Body of pancreas (tissue), 4 donors: ENCODE measurements at places on chromosomes 3 and 15.
A peak's percentile ranks its signal among the peaks of the same experiment; 100 is the strongest.

DNA sequence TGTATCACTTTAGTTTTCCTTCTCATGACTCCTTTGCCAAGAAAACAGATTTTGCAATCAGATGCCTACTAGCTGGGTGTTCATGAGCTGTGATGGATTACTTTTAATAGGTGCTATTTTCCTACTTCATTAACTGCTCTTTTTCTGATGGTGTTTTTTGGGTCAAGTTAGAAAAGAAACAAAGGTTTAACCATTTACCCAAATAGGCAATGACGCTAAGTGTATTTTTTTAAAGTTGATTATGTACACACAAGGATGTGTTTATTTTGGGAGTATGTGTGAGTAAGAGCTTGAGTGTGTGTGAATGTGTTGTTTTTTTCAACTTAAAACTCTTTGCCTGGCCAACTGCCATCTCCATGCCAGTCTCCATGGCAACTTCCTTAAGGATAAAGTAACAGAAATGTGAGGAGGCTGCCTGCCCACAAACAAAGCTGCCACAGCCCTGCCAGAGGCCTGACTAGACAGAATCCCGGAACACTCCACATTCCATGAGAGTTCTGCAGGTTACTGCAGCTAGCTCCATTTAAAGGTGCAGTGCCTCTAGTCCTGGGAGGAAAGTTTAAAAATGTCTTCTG lies 215.6 kb upstream of the RBMS3 start:
- no peak overlapping the region for H3K4me3 ChIP-seq
- no peaks in the 10 kb centered on the region for H3K36me3 ChIP-seq
- no peaks in the 10 kb centered on the region for H3K27me3 ChIP-seq
- H3K4me1 ChIP-seq, result no peaks in the 10 kb centered on the region

DNA sequence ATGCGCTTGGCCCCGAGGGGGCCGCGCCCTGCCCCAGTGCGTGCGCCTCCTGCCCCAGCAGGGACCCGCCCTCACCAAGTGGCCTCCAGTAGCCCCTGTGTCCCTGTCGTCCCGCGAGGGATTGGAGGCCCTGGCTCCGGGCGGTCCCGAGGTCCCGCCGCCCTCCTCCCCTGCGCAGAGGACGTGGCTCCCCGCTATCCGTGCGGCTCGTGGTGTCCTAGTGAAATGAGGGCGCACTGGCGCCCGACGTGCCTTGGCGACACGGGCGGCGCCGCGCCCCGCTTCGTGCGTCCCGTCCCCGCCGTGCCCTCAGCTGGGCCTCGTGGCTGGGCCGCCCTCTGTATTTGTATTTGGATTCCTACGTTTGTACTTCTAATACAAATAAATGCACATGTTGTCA lies 557.5 kb downstream of the OCA2 start:
- H3K4me3 ChIP-seq, result no peak overlapping the region
- no peaks in the 10 kb centered on the region for H3K36me3 ChIP-seq
- H3K4me1 ChIP-seq, result no peaks in the 10 kb centered on the region
- H3K27me3 ChIP-seq, result no peaks in the 10 kb centered on the region

GRCh38 chr3:149463921-149464320 lies 10.6 kb upstream of the TM4SF4 start:
- H3K4me3 ChIP-seq, result no peak overlapping the region
- no peaks in the 10 kb centered on the region for H3K27me3 ChIP-seq
- peaks cover 35% of the 10 kb centered on the region for H3K4me1 ChIP-seq
- no peak overlapping the region for H3K27ac ChIP-seq
- no peaks in the 10 kb centered on the region for H3K36me3 ChIP-seq

GRCh38 chr15:65856821-65857455 lies 12.4 kb upstream of the RAB11A start:
- H3K4me1 ChIP-seq, result no peaks in the 10 kb centered on the region
- H3K4me3 ChIP-seq, result no peak overlapping the region
- no peaks in the 10 kb centered on the region for H3K36me3 ChIP-seq

- H3K36me3 ChIP-seq, result no peaks in the 10 kb centered on the region
- no peak overlapping the region for H3K27ac ChIP-seq
- no peaks in the 10 kb centered on the region for H3K4me1 ChIP-seq
- H3K4me3 ChIP-seq, result no peak overlapping the region
- DNase-seq, result no peak
Observed at GRCh38 chr3:180011927-180012326, 24.8 kb downstream of the PEX5L start.

DNA sequence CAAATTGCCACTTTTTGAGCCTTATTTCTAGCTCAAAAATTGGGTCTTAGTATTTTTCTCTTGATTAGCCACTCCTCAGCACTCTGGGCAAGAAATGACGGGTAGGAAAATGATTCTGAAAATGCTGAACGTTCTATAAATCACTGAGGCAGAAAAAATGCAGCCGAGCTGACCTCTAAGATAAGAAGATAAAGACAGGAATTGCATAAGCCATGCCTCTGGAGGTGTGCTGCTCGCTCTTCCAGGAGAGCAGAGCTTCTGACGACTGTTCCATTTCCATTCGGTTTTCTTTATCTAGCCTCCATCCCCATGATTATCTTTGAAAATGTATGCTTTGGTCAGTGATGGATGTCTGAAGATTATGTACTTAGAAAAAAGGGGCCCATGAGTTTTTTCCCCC lies 558.8 kb upstream of the ADAMTS9 start:
- H3K4me1 ChIP-seq, result no peaks in the 10 kb centered on the region
- H3K27ac ChIP-seq, result no peak overlapping the region
- H3K27me3 ChIP-seq, result no peaks in the 10 kb centered on the region
- no peaks in the 10 kb centered on the region for H3K36me3 ChIP-seq
- H3K4me3 ChIP-seq, result no peak overlapping the region

DNA sequence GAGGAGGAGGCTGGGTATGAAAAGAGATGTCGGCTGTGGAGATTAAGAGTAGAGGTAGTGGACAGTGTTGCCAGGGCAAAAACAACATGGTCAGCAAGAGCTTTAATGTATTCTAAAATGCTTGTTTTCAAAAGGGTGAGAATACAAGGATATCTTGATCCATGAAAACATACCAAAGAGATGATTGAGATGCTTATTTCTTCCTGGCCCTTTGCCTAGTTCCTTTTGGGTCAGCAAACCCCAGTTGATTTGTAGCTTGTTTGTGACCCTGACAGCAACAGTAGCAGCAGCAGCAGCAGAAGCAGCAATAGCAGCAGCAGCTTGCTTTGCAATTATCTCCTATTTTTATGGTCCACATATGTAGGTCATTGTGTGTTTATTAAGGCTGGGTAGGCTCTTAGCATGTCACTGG lies 337.3 kb downstream of the LPP start:
- H3K4me3 ChIP-seq, result no peak overlapping the region
- H3K27me3 ChIP-seq, result no peaks in the 10 kb centered on the region
- no peak for DNase-seq
- no peaks in the 10 kb centered on the region for H3K36me3 ChIP-seq
- H3K27ac ChIP-seq, result no peak overlapping the region
- H3K4me1 ChIP-seq, result no peaks in the 10 kb centered on the region

GRCh38 chr15:86203462-86203861 lies 123.8 kb downstream of the AGBL1 start:
- H3K27me3 ChIP-seq, result no peaks in the 10 kb centered on the region
- H3K27ac ChIP-seq, result no peak overlapping the region
- no peak overlapping the region for H3K4me3 ChIP-seq
- H3K36me3 ChIP-seq, result no peaks in the 10 kb centered on the region
- no peak for DNase-seq

GRCh38 chr15:76753771-76754170 lies 151.4 kb downstream of the SCAPER start:
- no peaks in the 10 kb centered on the region for H3K27me3 ChIP-seq
- no peaks in the 10 kb centered on the region for H3K4me1 ChIP-seq
- no peak overlapping the region for H3K4me3 ChIP-seq
- no peaks in the 10 kb centered on the region for H3K36me3 ChIP-seq
- DNase-seq, result no peak
- H3K27ac ChIP-seq, result no peak overlapping the region

DNA sequence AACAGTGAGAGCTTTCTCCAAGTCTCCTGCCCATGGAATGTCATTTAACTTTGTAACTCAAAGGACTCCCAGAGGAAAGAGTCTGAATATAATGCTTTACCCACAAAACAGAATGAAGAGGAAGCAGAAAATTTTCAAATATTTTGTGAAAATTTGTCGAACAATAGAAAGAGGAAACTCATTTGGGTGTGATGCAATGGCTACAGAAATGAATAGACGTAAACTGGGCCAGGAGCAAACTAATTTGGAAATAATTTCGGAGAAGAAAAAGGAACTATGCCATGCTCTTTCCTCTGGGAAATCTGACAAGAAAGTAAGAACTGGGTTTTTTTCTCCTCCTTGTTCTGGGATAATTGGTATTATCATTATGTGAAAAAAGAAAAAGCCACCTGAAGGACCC lies 11.2 kb upstream of the SUMF1 start:
- no peak overlapping the region for H3K27ac ChIP-seq
- H3K27me3 ChIP-seq, result no peaks in the 10 kb centered on the region
- DNase-seq, result no peak
- H3K4me1 ChIP-seq, result peaks cover 10% of the 10 kb centered on the region
- no peak overlapping the region for H3K4me3 ChIP-seq

- no peak for DNase-seq
- no peak overlapping the region for H3K4me3 ChIP-seq
- H3K27ac ChIP-seq, result no peak overlapping the region
- H3K27me3 ChIP-seq, result no peaks in the 10 kb centered on the region
- H3K36me3 ChIP-seq, result no peaks in the 10 kb centered on the region
Observed at GRCh38 chr3:114355653-114356052, 61.8 kb downstream of the TIGIT start.

- H3K27ac ChIP-seq, result no peak overlapping the region
- H3K4me3 ChIP-seq, result no peak overlapping the region
Observed at GRCh38 chr3:10157031-10157430, 7.7 kb upstream of the IRAK2 start.

DNA sequence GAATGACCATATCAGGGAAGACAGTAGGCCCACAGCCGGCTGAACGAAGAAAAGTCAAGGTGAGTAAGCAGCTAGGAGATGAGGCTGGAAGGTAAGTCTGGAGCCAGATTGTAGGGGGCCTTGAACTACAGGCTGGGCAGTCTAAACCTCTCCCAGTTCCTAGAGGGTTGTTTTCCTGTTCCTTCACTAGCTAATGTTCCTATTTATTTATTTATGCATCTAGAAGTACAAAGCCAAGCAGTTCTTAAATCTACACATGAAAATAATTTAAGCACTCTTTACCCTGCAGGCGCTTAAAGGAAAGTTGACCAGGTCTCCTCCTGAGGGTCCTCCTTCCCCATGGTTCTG lies 3.7 kb downstream of the ACAA1 start:
- no peaks in the 10 kb centered on the region for H3K27me3 ChIP-seq
- peaks cover 70% of the 10 kb centered on the region for H3K4me1 ChIP-seq
- H3K27ac ChIP-seq, result peak overlapping the region; percentile 92
- peaks cover 13% of the 10 kb centered on the region for H3K36me3 ChIP-seq
- H3K4me3 ChIP-seq, result no peak overlapping the region
- DNase-seq, result no peak

DNA sequence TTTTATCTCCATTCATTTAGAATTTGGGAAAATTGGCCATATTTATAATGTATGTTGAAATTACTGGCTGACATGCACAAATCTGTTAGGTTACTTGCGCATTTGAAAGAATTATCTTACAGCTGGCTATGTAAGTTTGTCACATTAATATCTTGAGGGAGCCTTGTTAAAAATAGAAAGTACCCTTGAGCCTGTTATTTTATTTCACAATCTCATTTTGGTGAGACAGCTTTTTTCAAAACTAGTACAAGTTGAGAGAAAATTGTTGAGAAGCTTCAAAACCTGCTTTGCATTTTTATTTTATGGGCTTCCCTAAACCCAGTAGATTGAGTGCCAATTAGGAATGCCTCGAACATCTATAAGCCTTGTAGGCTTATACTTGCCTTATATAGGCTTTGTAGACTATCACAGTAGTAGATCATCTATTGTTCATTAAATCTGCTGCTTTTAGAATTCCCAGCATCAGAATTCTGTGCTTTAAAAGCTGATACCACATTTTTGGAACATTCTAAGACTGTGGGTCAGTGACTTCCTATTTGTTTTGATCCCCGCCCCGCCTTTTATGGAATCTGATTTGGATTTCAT lies 6.3 kb downstream of the IDH3A start:
- H3K36me3 ChIP-seq, result peaks cover 5% of the 10 kb centered on the region
- no peak overlapping the region for H3K27ac ChIP-seq
- no peak overlapping the region for H3K4me3 ChIP-seq
- no peak for DNase-seq
- no peaks in the 10 kb centered on the region for H3K27me3 ChIP-seq
- peaks cover 4% of the 10 kb centered on the region for H3K4me1 ChIP-seq

- H3K4me3 ChIP-seq, result no peak overlapping the region
- H3K4me1 ChIP-seq, result peaks cover 8% of the 10 kb centered on the region
- DNase-seq, result peak; percentile 61
- peaks cover 2% of the 10 kb centered on the region for H3K36me3 ChIP-seq
Observed at GRCh38 chr15:75928680-75929608, 25.3 kb downstream of the FBXO22 start.

- no peaks in the 10 kb centered on the region for H3K4me1 ChIP-seq
- H3K27ac ChIP-seq, result no peak overlapping the region
- no peaks in the 10 kb centered on the region for H3K27me3 ChIP-seq
- H3K4me3 ChIP-seq, result no peak overlapping the region
Observed at GRCh38 chr3:154334973-154335420, 10.7 kb upstream of the DHX36 start.

GRCh38 chr3:9669720-9670432 lies 20.6 kb downstream of the MTMR14 start:
- H3K4me1 ChIP-seq, result peaks cover 26% of the 10 kb centered on the region
- H3K36me3 ChIP-seq, result peaks cover 6% of the 10 kb centered on the region
- no peak overlapping the region for H3K4me3 ChIP-seq

DNA sequence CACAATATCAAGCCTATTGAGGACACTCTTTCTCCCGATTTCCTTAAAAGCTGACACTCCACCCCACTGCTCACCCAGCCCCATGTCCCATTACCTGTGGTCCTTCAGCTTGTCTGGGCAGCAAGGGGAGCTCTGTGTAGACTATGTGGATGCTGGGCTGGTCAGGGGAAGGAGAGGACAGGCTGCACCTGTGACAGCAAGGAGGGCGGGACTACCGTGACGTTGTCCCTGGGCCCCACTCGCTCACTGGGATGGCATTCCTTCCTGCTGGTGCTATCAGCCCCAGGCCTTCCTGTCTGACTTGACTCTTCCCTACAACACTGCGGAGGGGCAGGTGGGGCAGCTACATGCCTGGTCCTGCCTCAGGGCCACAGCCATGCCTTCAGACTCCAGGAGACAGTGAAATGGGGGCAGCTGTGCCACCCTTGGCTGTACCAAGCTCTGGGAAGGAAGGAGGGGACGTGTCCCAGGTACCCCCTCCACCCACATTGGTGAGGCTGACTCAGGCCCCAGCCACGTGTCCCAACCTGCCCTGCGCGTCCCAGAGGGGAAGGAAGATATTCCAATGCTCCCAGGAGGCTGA lies at the start of gene TMEM40:
TMEM40 (minus strand) TSS at position 163 of the 583 bp plus-strand sequence. CDS start 9,427 bp downstream, outside the sequence.
- no peak within 1 kb of the TSS for H3K27ac ChIP-seq
- H3K36me3 ChIP-seq, result no peaks in the 10 kb centered on the region
- no peaks in the 10 kb centered on the region for H3K27me3 ChIP-seq
- H3K4me1 ChIP-seq, result no peaks in the 10 kb centered on the region

GRCh38 chr3:141368062-141368924 lies at the start of gene ZBTB38:
TSS of gene ZBTB38 (plus strand) at chr3:141368504. CDS start at chr3:141442389, 73,885 bp downstream.
- H3K36me3 ChIP-seq, result no peaks in the 10 kb centered on the region
- no peak within 1 kb of the TSS for H3K4me3 ChIP-seq
- DNase-seq, result peak; percentile 83
- no peaks in the 10 kb centered on the region for H3K27me3 ChIP-seq

GRCh38 chr15:45262906-45263461 lies 10.9 kb downstream of the SLC28A2 start:
- no peaks in the 10 kb centered on the region for H3K27me3 ChIP-seq
- no peaks in the 10 kb centered on the region for H3K4me1 ChIP-seq
- no peak for DNase-seq
- H3K36me3 ChIP-seq, result no peaks in the 10 kb centered on the region
- no peak overlapping the region for H3K4me3 ChIP-seq
